ENCODE measurements at places on chromosomes 7 and 10.

DNA sequence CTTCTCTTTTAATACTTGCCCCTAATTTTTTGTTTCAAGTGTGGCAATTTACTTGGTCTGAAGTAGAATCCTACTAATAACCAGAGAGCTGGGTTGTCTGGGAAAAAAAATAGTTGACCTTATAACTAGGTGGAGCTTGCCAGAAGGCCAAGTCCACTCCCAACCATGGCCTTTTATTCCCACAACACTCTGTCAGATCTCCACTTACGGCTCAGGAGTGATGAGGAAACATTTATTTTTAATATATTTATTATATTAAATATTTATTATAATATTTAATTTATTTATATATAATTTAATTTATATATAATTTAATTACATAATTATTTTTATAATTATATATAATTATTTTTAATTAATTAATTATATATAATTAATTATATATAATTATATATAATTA, 58.8 kb downstream of the TSPAN12 start:
- DNase-seq = no peak

DNA sequence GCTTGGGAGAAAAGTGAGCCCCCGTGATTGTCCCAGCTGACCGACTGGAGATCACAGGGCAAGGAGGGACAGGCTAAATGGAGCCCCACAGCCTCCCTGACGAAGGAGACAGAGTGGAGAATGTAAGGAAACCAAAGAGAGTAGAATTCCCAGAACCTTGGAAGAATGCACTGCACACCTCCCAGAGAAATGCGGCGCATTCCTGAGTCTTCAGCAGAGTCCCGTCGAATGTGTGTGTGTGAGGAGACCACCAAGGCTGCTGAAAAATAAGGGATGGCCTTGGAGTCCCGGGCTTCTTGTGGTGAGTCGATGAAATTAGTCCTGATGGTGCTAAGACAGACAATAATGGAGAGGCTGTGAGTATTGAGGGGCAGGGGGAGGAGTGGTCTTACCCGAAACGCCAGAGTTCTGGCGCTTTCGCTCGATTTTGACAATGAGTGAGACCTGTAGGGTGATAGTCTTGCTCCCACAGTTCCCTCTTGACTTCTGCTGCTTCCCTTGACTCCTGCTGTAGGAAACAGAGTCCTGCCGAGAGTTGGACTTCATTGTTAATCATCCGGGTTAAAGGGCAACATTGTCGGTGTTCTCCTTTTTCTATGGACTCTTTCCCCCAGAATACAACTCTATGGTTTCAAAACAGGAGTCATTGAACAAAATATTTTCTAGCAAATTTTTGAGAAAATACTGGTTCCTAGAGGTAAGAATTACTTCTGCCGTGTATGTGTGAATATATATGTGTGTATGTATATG, 103.2 kb downstream of the CNNM2 start:
- DNase-seq = no peak

DNA sequence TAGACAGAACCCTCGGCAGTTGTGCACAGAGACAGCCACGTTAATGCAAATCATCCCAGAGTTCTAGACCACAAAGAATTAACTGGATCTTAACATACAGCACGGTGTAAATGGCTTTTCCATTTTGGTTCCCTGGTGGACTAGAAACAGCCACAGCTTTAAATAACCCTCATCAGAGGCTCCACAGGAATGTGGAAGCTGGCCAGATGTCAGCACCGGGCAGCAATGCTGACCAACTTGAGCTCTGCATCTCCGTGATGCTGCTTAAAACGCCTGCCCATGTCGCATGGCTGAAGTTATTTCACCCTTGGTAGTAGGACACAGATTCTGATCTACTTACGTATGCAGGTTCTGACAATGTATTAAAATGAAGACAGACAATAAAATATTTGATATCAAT, 24.5 kb downstream of the RSU1 start:
- no peak for DNase-seq

DNA sequence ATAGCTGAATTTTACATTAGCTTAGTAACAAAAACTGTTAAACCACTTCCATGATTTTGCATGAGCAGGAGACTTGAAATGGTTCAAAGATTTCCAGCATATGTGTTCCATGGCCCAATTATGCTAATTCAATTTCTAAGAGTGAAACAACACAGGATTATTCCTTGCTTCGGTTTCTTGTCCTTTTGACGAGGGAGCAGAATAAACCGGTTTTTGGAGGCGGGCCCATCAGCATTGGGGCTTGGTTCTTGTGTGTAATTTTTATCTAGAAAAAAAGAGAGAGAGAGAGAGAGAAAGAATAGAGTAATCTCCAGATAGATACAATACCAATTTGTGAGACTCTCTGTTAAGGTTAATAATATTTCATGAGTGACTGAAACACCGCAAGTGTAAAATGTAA, 159.5 kb upstream of the ETV1 start:
- DNase-seq = no peak

- DNase-seq = no peak
Observed at GRCh38 chr7:148824864-148825263, 59.2 kb downstream of the EZH2 start.

DNA sequence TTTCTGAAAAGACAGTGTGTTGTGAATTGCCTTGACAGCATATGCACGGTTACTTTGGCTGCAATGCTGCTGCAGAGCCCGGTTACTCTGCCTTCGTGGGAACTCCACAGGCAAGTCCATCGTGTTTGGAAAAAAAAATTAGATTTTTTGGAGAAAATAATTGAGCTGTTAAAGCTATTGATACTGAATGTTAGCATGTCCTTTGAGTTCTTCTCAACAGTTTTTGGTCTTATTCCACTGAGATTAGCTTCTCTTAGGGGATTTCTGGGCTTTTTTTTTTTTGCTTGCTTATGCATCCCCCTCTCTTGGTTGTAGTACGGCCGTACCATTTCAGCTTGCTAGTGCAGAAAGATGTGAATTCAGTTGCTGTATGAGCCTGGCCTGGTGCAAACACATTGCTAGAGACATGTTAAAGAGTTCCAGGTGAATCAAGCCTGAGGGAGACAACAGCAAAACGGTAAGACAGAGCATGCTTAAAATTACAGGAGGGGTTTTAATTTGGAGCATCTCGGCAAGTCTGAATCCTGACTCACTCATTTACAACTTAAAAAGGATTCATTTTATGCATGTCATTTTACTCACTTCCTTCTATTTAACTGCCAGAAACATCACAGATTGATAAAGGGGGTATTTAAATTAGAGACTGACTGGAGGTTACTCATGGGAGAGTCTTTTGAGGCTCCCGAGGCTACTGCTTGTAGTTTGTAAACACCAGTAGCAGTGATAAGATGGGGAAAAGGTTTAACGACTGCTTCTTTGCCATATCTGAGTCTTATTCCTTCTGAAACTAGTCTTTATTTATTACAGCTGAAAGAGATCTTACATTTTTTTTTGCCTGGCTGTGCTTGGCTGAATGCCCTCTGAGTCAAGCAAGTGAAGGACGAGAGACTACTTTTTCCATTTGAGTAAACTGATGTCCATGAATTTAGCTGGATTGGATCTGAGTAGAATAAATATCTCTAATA, 113.7 kb downstream of the CDK14 start:
- DNase-seq = no peak

- no peak for DNase-seq
Observed at GRCh38 chr7:132881317-132881716, 200.6 kb downstream of the CHCHD3 start.

- no peak for DNase-seq
Observed at GRCh38 chr10:34776090-34776690, 38.9 kb downstream of the PARD3 start.

DNA sequence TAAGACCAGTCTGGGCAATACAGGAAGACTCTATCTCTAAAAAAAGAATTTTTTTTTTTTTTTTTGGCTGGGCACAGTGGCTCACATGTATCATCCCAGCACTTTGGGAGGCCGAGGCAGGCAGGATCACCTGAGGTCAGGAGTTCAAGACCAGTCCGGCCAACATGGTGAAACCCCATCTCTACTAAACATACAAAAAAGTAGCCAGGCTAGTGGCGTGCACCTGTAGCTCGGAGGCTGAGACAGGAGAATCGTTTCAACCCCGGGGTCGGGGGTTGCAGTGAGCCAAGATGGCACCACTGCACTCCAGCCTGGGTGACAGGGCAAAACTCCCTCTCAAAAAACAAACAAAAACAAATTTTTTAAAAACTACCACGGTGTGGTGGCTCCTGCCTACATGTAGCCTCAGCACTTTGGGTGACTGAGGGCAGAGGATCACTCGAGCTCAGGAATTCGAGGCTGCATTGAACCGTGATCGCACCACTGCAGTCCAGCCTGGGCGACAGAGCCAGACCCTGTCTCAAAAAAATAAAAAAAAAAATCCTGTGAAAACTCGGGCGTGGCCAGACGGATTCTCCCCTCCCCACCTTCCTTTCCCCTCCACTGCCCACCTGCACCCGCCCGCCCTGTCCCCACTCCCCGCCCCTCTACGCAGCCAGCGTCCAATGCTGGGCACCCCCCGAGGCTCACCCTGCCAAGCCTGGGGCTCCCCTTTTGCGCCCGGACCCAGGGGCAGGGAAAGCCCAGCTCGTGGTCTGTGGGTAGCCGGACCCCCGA, 745 bp upstream of the ORAI2 start:
- DNase-seq = no peak

GRCh38 chr7:41334071-41334862, 368.6 kb downstream of the INHBA start:
- no peak for DNase-seq

GRCh38 chr7:20404320-20404719, 73.6 kb downstream of the ITGB8 start:
- DNase-seq = no peak

DNA sequence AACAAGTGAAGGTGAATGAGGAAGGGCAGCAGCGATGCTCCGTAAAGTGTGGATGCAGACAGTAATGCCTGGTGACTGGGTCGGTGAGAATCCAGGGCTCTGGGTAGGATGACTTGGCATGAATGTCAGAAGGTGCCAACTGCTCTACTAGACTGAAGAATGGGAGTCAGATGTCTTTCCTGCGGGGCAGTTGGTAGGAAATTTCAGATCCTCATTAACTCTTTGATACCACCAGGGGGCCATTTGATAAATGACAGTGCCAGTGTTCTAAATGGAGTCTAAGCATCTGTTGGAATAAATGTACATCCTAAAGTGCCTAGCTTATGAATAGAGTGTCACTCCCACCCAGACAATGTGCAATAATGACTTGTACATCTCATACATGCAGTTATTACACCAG, 462.0 kb downstream of the GRM8 start:
- DNase-seq = no peak

- no peak for DNase-seq
Observed at GRCh38 chr10:46079831-46080585, 33.9 kb upstream of the MSMB start.

GRCh38 chr10:44389556-44389955, 4.7 kb upstream of the CXCL12 start:
- DNase-seq = no peak

GRCh38 chr10:102675011-102675665, 30.9 kb downstream of the TRIM8 start:
- DNase-seq = no peak

DNA sequence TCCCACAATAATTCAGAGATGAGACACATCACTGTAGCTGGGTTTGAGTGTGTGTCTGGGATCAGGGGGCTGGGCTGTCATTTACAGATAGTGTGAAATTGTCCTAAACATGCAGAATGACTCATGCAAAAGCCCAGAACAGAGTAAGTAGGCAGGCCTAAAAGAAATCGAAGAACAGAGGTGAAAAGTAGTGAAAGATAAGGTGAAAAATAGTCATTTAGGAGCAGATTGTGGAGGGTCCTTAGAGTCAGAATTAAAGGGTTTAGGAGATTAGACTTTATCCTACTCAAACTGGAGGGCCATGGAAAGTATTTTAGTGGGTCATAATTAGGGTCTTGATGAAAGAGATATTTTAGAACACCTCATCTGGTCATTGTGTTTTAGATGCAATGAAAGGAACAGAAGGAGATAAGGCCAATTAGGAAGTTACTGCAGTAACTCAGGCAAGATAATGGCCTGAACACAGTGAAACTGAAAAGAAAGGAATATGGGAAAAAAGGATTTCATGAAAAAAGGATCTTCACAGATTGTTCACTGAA, 58.3 kb upstream of the NEBL start:
- no peak for DNase-seq

DNA sequence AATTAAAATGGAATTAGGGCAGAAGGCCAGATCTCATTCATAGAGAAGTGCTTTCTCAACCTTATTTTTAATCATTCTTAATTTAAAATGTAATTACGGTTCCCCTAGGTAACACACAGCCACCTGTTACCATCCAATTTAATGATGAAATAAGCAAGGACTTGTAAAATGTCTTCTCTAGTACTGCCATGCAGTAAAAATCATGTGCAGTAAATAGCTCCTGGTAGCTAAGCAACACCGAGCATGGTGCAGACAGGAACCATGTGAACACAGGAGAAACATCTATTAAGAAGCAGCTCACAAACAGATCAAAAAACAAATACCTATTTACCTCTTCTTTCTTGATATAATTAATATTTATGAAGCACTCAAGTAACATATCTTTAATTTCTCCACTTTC, 15.1 kb downstream of the NCAPG2 start:
- DNase-seq = no peak

GRCh38 chr7:27767374-27767773, 27.4 kb downstream of the TAX1BP1 start:
- DNase-seq = no peak

DNA sequence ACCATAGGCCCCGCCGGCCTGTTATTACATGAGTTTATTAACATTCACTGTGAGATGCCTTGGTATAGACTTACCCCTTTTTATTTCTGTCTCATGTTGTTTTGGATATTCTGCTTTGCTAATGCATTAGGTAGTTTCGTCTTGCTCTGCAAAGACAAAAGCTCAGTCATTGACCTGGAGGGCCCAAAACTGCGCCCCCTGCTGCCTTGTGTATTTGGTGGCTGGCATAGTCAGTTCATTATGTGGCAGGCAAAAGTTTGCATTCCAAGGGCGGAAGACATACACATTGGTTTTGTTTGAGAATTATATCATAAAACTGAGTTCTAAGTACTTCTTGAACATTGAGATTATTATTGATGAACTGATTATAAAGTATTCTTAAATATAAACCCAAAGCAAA, 372.5 kb downstream of the SDK1 start:
- no peak for DNase-seq

DNA sequence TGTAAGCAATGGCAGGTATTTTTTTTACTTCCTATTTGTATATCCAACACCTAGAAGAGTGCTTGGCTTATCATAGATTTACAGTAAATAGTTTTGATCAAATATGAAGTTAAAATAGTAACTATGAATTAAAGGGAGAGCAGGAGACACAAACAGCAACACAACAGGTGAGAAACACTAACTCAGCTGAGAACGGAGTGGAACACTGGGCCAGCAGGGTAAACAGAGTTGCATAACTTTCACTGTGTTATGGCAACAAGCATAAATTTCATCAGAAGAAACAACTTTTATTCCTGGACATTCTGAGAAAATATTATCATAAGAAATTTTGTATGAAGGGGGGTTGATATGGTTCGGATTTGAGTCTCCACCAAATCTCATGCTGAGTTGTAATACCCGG, 52.2 kb upstream of the SMIM30 start:
- no peak for DNase-seq

GRCh38 chr7:157468221-157469111, 131.7 kb downstream of the DNAJB6 start:
- no peak for DNase-seq

Measured in progenitor cell of endocrine pancreas (in vitro differentiated cells).